ENCODE measurements at places on chromosomes 16 and 17.
A peak's percentile ranks its signal among the peaks of the same experiment; 100 is the strongest.

DNA sequence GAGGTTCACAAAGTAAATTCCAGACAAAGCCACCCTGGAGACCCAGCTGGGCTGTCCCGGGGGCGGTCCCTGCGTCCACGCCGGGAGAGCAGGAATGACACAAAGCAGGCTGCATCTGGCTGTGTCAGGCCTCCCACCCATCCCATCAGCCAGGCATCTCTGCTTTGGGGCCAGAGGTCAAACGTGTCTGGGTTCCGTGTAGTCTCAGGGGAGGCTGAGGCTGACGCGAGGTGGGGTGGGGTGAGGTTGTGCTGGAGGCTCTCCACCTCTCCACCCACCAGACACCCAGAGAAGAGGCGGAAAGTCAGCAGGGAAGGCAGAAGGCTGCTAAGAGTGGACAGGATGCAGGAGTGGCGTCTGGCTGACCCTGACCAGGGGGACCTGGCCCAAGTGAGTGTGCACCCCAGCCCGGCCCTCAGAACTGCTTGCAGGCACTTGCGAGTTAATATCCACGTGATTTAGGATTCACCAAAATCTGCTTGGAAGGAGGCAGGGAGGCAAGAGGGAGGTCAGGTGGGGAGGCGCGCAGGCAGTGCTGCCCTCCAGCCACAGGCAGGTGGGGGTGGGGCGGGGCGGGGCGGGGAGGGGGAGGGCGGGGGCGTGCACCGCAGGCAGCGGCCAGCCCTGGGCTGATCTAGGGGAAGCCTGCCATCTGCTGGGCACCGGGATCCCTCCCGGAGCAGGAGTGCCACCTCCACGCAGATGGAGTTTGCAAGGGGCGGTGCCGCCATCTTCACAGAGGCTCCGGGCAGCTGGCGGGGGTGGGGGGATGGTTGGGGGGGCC is 44.3 kb downstream of the TBC1D16 start:
- DNase-seq, result peak; percentile 83

GRCh38 chr16:24288516-24288915 is 32.4 kb downstream of the CACNG3 start:
- no peak for DNase-seq

- DNase-seq, result no peak
Measured at GRCh38 chr17:15380446-15380845, 39.0 kb upstream of the TEKT3 start.

- DNase-seq, result no peak
Measured at GRCh38 chr16:15865742-15866141, 8.9 kb upstream of the MYH11 start.

- DNase-seq, result no peak
Measured at GRCh38 chr17:82475458-82475857, 16.9 kb downstream of the NARF start.

DNA sequence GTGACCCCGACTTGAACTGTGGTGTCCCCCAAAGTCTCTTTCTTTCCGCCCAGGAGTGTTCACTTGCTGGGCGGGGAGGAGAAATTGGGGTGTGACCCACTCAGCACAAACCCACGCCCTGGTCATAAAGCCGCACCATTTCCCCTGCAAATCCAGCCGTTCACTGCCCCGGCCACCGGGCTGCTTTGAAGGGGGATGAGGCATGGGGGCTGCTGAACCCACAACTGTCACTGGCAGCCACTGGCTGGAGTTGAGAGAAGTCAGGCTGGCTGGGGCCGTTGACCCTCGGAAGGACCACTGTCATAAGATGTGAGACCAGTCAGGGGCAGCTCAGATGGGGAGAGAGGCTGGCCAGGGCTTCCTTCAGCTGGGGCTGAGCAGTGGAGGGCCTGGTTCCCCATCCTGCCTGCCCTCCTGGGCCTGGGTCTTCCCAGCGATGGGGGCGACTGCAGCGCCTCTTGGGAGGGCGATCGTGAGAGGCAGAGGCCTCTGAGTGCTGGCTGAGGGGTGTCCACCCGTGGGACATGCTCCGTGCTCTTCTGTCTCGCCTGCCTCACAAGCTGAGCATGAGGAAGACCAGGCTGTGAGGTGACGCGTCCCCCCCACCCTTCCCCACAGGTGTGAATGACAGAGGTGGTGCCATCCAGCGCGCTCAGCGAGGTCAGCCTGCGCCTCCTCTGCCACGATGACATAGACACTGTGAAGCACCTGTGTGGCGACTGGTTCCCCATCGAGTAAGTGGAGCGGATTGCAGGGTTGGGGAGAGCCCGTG is 19.5 kb downstream of the C16orf90 start:
- DNase-seq, result no peak

GRCh38 chr16:17571499-17572093 is 100.8 kb upstream of the XYLT1 start:
- no peak for DNase-seq

GRCh38 chr16:89412811-89413210 is 77.5 kb downstream of the ANKRD11 start:
- no peak for DNase-seq

- peak; percentile 63 for DNase-seq
Measured at GRCh38 chr17:77622647-77623046, 335.9 kb upstream of the TNRC6C start.

DNA sequence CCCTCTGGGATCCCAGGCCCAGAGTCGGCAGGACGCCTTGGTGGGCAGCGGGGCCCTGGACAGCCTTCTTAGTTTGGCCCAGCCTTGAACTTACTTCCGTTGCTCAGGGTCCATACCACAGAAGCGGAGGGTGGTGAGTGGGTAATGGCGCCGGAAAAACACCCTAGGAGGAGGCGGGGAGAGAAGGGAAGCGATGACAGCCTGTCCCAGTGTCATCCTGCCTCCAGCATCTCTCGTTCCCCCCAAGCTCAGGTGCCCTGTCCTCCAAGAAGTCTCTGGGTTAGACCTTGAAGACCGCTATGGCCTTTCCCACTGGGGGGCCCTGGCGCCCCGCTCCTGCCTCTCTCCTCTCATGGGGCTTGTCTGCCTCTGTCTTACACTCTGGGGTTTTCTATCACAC is 22.9 kb downstream of the TNS4 start:
- DNase-seq, result no peak

DNA sequence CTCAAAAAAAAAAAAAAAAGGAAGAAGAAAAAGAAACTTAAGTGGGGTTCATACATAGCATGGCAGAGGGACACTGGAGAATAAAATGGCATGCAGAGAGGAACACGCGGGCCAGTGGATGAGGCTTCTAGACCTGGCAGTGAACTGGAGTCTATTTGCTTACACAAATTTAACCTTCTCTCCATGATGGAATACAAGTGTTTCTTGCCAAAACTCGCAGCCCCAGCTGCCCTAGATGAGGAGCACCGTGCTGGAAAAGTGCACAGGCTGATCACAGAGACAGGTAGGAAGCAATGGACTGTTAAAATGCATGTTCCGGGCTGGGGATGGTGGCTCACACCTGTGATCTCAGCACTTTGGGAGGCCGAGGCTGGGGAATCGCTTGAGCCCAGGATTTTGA is 9.3 kb downstream of the SSTR2 start:
- no peak for DNase-seq

DNA sequence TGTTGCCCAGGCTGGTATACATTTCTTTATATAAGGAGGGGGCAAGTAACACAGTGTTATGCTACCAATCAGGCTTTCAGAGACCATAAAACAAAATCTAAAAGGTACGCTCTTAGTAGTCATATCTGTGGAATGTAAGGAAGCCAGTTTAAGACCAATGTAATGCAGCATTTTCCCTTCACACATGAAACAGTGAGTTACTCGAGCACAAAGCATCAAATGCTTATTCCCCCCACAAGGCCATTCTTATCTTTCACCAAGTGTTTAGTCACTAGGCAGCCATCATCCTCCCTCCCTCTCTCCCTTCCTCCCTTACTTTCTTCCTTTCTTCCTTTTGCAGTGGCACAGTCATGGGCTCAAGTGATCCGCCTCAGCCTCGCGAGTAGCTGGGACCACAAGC is 12.8 kb downstream of the HMOX2 start:
- no peak for DNase-seq

DNA sequence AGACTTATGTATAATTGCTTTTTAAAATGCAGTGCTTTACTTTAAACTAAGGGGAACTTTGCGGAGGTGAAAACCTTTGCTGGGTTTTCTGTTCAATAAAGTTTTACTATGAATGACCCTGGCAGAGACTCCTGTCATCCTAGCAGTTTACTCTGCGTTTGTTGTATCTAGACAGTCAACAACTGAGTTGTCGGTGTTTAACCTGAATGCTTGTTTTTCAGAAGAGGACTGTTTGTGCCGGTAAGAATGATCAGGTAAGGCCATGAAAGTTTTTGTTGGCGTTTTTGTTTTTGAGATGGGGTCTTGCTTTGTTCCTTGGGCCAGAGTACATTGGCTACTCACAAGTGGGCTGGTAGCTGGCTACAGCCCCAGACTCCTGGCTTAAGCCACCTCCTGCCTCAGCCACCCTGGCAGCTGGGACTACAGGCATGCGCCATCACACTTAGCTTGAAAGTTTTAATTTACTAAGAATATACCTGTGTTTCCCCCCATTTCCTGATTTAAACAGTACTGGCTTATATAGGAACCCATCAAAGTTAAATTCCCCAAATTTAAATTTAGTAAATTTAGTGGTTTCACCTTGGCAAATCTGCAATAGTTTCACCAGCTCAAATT is 11.9 kb downstream of the HERPUD1 start:
- DNase-seq, result no peak

GRCh38 chr17:35698800-35699199 is 32.6 kb upstream of the RASL10B start:
- no peak for DNase-seq

All from NCI-H1105 (cell line).